Activated B cell treated with CpG ODN at 0.5 μM for 24 hours (primary cell): ENCODE measurements at places on chromosomes 1 and 21.

GRCh38 chr1:49098866-49099265 is 322.2 kb upstream of the BEND5 start:
- H3K36me3 ChIP-seq: no peaks in the 10 kb centered on the region
- no peak for DNase-seq
- H3K27me3 ChIP-seq: no peaks in the 10 kb centered on the region
- no peak overlapping the region for H3K4me3 ChIP-seq
- H3K4me1 ChIP-seq: no peaks in the 10 kb centered on the region
- no peak overlapping the region for H3K27ac ChIP-seq

GRCh38 chr1:17689011-17689410 is 66.1 kb upstream of the ACTL8 start:
- H3K27me3 ChIP-seq: peaks cover 12% of the 10 kb centered on the region
- no peak for DNase-seq
- H3K36me3 ChIP-seq: no peaks in the 10 kb centered on the region
- H3K4me1 ChIP-seq: no peaks in the 10 kb centered on the region

- H3K27me3 ChIP-seq: no peaks in the 10 kb centered on the region
- H3K4me1 ChIP-seq: peaks cover 69% of the 10 kb centered on the region
- H3K27ac ChIP-seq: peak overlapping the region; percentile 81
- DNase-seq: peak; percentile 70
- H3K36me3 ChIP-seq: no peaks in the 10 kb centered on the region
- H3K4me3 ChIP-seq: peak overlapping the region; percentile 58
Measured at GRCh38 chr1:235954306-235955283, 87.9 kb upstream of the LYST start.

- H3K27ac ChIP-seq: no peak overlapping the region
- no peaks in the 10 kb centered on the region for H3K4me1 ChIP-seq
- DNase-seq: no peak
- peaks cover 10% of the 10 kb centered on the region for H3K27me3 ChIP-seq
Measured at GRCh38 chr1:17687145-17687544, 68.0 kb upstream of the ACTL8 start.

- no peaks in the 10 kb centered on the region for H3K36me3 ChIP-seq
- H3K4me3 ChIP-seq: no peak overlapping the region
- H3K27ac ChIP-seq: no peak overlapping the region
- no peaks in the 10 kb centered on the region for H3K4me1 ChIP-seq
- no peaks in the 10 kb centered on the region for H3K27me3 ChIP-seq
Measured at GRCh38 chr1:5752746-5753548, 239.3 kb downstream of the NPHP4 start.

- H3K4me3 ChIP-seq: no peak overlapping the region
- no peak for DNase-seq
- H3K27ac ChIP-seq: no peak overlapping the region
- H3K4me1 ChIP-seq: peaks cover 16% of the 10 kb centered on the region
- H3K27me3 ChIP-seq: no peaks in the 10 kb centered on the region
Measured at GRCh38 chr1:153561466-153561985, 4.1 kb downstream of the S100A2 start.

DNA sequence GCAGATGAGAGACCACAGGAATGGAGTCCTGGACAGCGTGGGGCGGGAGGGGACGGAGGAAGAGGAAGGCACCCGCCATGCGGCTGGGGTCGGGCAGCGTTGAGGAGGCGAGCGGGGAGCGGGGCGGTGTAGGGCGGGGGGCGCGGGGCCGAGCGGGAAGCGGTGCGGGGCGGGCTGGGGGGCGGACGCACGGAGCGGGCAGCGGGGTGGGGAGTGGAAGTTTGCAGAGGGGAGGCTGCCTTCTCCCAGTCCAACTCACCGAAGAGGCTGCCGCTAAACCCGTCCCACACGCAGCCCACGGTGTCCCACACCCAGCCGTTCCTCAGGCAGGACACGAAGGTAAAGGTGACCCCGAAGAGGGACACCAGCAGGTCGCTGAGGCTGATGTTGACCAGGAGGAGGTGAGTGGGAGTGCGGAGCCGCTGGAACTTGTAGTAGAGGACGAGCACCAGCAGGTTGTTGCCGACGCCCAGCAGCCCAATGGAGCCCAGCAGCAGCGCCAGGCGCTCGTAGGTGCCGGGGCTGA is 483 bp downstream of the CHML start:
- peaks cover 60% of the 10 kb centered on the region for H3K4me1 ChIP-seq
- H3K4me3 ChIP-seq: peak overlapping the region; percentile 93
- peaks cover 23% of the 10 kb centered on the region for H3K36me3 ChIP-seq

DNA sequence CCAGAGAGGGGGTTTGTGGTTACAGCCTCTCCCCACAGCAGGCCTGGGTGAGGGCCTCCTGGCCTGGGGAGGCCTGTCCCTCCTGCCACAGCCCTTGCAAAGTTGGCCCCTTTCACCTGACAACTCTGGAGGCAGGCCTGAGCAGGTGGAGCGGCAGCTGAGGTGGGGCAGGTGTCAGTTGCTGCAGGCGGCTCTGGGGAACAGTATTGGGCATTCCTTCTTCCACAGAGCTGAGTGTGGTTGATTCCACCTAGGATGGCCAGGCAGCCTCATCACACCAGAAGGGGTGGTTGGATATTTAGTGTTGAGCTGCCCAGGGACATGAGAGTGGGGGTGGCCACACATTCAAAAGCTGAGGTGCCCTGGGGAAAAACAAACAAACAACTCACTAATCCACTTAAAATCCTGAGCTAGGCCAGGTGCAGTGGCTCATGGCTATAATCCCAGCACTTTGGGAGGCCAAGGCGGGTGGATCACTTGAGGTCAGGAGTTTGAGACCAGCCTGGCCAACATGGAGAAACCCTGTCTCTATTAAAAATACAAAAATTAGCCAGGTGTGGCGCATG is 31.1 kb downstream of the PIGP start:
- no peak overlapping the region for H3K4me3 ChIP-seq
- H3K27me3 ChIP-seq: peaks cover 6% of the 10 kb centered on the region
- H3K27ac ChIP-seq: no peak overlapping the region
- peaks cover 9% of the 10 kb centered on the region for H3K4me1 ChIP-seq

DNA sequence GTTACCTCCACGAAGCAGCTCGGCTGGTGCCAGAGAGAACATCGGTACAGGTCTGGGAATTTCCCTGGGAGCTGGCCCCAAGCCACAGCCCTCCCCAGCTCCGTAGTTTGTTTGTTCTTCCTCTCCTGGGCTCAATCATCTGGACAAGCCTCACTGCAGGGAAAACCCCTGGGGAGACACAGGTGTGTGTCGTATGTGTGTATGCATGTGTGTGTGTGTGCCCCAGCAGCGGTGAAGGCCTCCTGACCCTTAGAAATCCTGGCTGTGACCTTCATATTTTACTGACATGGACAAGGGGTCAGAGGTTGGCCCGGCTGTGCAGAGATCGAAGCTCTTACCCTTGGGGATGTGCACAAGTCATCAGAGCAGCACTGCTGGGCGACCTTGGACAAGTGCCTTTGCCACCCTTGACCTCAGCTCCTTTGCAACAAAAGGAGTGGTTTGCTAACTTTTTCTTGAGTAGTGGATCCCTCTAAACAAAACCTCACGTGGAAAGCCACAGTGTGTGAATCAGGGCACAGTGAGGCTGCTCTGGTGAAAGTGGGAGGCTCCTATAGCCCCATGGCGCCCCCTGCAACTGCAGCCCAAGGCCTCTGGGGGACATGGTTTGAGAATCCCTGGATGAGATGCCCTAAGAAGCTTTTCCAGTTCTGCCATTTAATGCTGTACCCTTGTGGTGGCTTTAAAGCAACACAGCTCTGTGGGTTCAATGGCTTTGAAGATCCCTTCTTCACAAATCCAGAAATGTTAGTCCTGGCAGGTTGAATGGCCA is 12.3 kb upstream of the IL22RA1 start:
- H3K27me3 ChIP-seq: peaks cover 2% of the 10 kb centered on the region
- H3K4me3 ChIP-seq: peak overlapping the region; percentile 24
- H3K27ac ChIP-seq: peak overlapping the region; percentile 76
- peaks cover 50% of the 10 kb centered on the region for H3K36me3 ChIP-seq
- peaks cover 27% of the 10 kb centered on the region for H3K4me1 ChIP-seq

DNA sequence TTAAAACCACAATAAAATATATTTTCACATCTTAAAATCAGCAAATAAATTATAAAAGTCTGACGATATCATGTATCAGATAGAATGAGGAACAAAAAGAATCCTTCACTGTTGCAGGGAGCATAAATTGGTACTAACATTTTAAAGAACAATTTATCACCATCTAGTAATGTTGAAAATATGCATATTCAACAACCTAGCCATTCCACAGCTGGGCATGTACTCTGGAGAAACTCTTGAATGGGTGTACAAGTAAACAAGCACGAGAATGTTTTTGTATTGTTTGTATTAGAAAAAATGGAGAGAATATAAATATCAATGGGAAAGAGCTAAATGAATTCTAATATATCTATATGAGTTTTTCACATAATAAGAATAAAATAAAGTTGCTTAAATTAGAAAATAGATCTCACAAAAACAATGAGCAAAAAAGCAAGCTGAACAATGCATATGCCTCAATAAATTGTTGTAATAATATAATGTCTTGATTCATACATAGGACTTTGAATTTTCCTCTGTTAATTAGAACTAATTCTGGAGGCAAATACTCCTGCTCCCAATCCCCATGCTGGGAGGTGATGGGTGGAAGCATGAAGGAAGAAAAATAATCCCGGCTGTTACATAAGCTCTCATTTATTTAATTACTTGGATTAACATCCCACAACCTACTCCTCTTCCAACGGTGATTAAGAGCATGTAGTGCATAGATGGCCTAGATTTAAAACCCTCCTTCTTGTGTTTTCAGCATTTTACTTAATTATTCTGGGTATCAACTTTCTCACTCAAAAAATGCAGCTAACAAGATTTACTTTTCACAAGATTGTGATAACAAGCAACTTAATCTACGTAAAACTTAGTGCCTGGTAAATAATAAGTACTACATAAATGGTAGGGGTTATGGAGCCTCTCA is 5.5 kb upstream of the FMO2 start:
- H3K36me3 ChIP-seq: no peaks in the 10 kb centered on the region
- H3K27ac ChIP-seq: no peak overlapping the region
- H3K27me3 ChIP-seq: peaks cover 10% of the 10 kb centered on the region
- H3K4me3 ChIP-seq: no peak overlapping the region
- no peak for DNase-seq

GRCh38 chr1:109821831-109822745 is 58.4 kb upstream of the EPS8L3 start:
- DNase-seq: no peak
- H3K27me3 ChIP-seq: no peaks in the 10 kb centered on the region
- no peaks in the 10 kb centered on the region for H3K36me3 ChIP-seq
- H3K4me3 ChIP-seq: no peak overlapping the region
- peaks cover 10% of the 10 kb centered on the region for H3K4me1 ChIP-seq

DNA sequence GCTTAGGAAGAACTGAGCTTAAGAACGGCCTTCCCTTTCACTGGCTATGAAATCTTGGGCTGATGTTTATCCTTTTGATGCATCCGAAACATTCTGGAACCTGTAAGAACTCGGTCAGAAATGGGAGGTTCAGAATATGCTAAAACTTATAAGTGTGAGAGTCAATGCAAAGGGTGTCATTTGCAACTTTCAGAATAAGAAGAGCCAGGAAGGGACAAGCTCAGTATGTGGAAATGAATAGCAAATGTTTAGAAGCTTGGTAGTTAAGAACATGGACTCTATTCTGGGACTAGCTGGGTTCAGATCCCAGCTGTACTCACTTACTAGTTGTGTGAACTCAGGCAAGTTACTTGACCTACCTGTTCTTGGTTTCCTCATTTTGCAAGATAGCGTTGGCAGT is 234.1 kb downstream of the OMA1 start:
- H3K4me1 ChIP-seq: no peaks in the 10 kb centered on the region
- no peaks in the 10 kb centered on the region for H3K36me3 ChIP-seq
- H3K27ac ChIP-seq: no peak overlapping the region
- no peaks in the 10 kb centered on the region for H3K27me3 ChIP-seq
- DNase-seq: no peak

DNA sequence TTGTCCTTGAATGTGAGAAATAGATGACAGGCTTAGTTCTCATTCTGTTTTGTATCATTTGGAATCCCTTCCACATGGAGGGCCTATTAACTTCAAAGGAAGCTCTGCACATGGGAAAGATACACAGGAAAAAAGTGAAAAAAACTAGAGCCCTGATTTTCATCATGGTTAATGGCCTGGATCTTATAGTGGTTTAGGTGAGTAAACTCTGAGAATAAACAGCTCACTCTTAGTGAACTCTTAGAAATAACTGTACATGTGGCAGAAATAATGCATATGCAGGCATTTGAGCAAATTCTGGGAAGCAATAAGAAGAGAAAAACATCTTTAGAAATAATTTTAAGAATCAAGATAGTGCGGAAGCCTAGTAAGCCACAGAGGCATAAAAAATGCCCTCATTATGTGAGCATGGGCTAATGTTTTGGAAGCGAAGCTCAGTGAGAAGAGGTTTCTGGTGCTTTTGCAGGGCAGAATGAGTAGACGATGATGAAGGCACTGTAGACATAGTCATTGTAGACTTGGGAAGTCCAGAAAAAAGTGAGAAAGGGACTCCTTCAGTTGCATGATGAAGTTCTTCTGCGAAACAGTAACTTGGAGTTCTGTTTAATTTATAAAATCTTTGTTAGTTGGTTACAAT is 279.9 kb downstream of the DNM3 start:
- no peak overlapping the region for H3K4me3 ChIP-seq
- peak overlapping the region; percentile 10 for H3K27ac ChIP-seq
- H3K27me3 ChIP-seq: no peaks in the 10 kb centered on the region
- H3K36me3 ChIP-seq: no peaks in the 10 kb centered on the region

DNA sequence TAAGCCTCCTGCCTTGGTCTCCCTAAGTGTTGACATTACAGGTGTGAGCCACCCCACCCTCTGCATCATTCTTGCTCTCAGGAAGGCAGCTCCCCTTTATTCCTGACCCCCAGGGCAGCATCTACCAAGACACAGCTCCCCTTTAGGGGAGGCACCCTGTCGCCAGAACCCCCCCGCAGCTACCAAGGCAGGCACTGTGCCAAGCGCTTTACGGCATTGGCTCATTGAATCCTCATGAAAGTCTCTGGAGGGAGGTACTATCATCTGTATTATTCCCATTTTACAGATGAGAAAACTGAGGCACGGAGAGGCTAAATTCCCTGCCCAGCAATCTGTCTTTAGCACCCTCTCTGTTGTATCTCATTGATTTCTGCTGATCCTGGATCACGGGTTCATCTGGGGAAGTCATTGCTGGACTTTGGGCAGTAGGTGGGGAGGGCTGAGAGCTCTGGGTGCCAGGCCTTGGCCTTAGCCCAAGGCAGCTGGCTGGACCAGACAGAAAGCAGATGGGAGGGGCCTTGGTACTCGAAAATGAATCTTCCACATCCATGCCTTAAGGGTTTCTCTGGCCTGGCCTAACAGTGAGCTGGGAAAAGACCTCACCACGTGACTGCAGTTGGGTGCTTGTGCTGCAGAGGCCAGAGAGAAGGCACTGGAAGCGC is 5.9 kb downstream of the PLOD1 start:
- no peaks in the 10 kb centered on the region for H3K27me3 ChIP-seq
- H3K36me3 ChIP-seq: no peaks in the 10 kb centered on the region
- H3K4me1 ChIP-seq: no peaks in the 10 kb centered on the region
- DNase-seq: no peak
- no peak overlapping the region for H3K27ac ChIP-seq

DNA sequence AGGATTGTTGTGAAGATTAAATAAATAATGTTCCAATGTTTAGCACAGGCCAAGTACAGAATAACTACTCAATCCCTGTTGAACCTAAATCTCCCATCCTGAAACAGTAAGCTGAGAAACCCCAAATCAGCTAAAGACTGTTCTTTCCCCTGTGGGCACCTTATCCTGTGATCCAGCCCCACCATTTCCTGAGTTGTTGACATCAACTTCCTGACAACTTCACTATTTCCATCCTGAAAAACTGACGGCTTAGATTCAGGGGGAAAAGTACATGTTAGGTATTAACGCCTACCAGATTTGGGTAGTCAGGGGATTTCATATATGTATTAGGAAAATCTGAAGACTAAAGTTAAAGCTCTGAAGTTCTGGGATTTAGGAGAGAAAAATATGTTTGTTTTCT is 51.7 kb upstream of the PALMD start:
- no peak overlapping the region for H3K4me3 ChIP-seq
- no peaks in the 10 kb centered on the region for H3K27me3 ChIP-seq
- H3K36me3 ChIP-seq: no peaks in the 10 kb centered on the region
- no peaks in the 10 kb centered on the region for H3K4me1 ChIP-seq
